ENCODE measurements at places on chromosomes 6 and 20. TPM values are rescaled to one million over a fixed set of nuclear protein-coding genes. Genes with fewer than 3 reads are reported as not detected.

DNA sequence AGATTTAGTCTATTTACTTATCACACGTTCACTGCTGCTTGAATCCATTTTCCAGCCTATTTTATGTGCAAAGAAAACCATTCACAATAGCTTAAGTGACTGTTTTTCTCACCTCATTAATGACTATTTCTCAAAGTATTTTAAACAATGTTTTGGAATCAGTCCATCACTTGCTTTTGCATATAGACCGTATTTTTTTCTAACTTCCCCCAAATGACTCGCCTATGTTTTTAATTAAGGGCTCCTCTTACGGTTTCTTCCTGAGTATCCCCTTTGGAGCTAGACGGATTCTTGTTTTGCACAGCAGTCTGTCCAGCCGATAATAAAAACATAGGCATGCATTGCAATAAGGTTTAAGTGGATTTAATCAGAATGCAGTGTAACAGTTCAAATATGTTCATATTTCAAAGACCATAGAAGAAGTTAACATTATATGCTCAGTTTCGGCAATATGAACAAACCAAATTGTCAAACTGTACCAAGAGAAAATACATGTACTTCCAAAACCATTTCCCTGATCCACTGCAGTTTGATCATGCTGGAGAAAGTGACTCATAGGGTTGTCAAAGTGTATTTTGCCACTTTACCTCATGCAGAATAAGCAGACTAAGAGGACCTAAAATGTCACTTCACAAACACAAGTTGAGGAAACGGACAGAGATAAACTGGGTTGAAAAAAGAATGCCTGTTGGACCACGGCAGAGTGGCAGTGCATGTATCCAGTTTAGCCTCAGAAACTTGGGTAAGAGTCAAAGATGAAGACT, 66.4 kb downstream of the HMGN3 start:
- DNase-seq, result no peak

DNA sequence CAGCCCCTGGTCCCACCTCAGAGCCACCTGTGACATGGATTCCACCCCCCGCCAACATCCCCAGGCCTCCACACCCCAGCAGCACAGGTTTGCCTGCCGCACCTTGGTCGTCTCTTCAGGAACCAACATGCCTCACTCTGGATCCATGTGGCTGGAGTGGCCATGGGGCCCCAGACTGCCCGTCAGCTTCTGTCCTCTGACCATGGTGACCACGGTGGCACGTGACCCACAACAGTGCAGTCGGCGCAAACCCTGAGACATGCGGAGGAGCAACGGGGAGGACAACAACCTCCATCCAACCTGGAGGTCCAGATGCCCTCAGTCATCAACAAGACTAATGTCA, 85.6 kb downstream of the ANKRD60 start:
- DNase-seq, result no peak

DNA sequence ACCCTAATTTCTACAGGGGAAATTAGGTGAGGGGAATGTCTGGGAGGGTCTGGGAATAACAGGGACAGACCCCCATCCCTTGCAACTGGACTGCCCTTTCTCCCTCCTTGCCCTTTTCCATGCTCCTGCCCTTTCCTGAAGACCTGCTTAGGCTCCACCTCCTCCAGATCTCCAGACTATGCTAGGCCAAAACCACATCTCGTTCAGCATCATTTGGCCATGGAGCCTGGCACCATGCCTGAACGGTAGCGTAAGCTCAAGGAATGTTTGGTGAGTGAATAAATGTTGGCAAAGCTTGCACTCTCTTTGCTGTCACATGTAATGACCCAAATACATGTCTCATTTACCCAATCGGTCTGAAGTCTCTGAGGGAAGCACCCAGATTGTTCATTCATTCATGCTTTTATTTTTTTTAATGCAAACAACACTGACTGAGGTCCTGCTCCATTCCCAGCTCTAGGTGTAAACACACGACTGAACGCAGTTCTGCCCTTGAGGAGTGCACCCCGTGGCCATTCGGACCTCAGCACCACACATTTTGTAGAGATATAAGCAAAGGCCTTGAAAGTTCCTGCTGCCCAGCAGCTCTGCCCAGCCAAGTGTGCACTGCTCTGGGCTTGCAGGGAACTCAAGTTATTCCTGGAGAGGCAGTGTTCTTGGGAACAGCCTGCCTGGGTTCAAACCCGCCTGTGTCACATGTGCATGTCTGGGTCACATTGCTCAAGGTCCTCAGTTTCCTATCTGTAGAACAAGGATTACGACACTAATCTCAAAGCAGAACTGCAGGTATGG, 1.1 kb upstream of the GRM4 start:
- DNase-seq, result no peak

- DNase-seq, result no peak
Measured at GRCh38 chr20:58723628-58723984, 31.0 kb downstream of the NPEPL1 start.

DNA sequence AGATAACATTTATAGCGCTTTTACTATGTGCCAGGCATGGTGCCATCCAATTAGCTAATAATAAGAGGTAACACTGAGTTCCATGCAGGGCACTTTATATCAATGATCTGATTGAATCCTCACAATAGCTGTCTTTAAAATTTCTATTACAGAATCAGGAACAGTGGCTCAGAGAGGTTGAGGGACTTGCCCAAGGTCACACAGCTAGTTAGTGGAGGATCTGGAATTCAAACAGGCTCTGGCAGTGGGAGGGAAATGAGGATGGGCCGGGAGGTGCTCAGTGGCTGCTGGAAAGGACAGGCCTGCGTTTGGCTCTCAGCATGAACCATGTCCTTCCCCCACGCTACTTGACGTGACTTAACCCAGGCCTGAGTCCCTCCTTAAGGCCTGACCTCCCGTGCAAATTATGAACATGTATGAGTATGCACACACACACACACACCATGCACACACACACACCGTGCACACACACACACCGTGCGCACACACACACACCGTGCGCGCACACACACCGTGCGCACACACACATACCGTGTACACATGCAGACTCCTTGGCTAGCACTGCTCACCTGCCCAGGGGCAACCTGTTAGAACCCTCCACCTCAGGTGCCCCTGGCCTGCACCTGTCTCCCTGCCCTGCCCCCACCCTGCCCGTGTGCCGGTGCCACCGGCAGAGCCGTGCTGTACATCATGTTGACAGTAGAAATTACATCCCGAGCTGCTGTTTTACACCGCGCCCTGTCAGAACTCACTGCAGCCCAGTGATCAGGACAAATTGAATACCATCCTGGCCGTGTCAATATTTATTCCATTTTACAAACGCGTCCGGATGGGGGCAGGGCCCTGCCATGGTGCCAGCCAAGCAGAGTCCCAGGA, 43.7 kb downstream of the CDH22 start:
- DNase-seq, result no peak

DNA sequence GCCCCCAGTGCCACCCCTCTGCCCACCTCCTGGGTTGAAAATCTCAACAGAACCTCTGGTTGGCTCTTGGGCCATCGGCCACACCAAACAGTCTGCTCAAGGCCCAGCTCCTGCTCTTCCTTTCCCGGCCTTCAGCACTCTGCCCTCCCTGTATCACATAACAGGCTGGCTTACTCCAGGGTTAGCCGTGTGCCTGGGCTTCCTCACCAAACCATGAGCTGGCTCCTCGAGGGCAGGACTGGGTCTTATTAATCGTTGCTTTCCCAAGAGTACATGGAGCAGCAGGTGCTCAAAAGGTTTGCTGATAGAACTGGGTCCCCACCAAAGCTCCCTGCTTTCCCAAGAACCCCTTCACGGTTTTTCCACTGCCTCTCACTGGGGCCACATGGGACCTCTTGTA, 12.7 kb upstream of the FAM83C start:
- DNase-seq, result no peak

DNA sequence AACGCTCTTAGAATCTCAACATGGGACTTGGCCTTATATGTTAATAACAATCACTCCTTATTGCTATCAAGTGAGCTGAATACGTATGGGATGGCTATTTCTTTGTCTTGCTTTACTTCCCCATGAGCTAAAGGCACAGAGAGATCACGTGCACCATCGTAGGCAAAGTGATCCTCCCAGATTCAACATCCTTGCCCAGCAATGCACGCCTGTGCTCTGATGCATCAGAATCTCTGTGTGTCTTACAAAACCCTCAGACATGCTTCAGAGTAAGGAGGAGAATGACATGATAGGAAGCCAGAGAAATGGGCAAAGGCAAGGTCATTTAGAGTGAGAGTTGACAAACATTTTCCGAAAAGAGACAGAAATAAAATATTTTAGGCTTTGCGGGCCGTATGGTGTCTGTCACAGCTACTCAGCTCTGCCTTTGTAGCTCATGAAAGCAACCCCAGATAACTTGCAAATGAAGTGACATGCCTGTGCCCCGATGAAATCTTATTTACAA, 277.6 kb upstream of the CDH4 start:
- no peak for DNase-seq

- DNase-seq, result no peak
Measured at GRCh38 chr20:20267685-20268370, 100.1 kb upstream of the INSM1 start.

DNA sequence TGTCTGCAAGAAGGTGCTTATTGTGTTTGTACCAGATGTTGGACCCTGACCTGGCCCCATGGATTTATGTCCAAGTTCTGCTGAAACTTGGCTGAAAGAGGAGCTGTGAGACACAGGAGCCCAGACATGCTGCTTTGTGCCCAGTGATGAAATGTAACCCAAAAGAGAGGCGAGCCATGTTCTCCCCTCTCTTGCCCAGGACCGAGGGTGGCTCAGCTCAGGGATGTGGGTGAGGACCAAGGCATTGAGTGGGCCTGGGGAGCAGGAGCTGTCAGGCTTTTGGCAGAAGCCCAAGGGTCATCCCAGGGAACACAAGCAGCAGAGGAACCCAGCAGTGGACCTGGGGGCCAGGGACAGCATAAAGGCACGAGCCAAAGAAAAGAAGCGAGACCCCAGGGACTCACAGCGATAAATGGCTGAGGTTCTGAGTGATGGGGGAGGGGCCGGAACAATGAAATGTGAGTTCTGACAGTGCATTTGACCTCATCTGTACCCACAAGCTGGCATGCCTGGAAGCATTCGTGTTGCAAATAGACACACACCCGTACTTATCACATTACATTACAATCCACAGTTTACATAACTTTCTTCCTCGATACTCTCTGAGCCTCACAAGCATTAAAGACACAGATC, 363.4 kb upstream of the JARID2 start:
- DNase-seq, result no peak

- no peak for DNase-seq
Measured at GRCh38 chr6:126531840-126532239, 191.9 kb downstream of the CENPW start.

GRCh38 chr20:49821381-49821780, 8.8 kb downstream of the SLC9A8 start:
- no peak for DNase-seq

GRCh38 chr6:10585209-10585845, 64.2 kb downstream of the GCNT2 start:
- no peak for DNase-seq

- no peak for DNase-seq
Measured at GRCh38 chr6:130367767-130368166, 1.9 kb downstream of the TMEM200A start.

GRCh38 chr6:43499028-43499815, 10.9 kb downstream of the LRRC73 start:
- no peak for DNase-seq

DNA sequence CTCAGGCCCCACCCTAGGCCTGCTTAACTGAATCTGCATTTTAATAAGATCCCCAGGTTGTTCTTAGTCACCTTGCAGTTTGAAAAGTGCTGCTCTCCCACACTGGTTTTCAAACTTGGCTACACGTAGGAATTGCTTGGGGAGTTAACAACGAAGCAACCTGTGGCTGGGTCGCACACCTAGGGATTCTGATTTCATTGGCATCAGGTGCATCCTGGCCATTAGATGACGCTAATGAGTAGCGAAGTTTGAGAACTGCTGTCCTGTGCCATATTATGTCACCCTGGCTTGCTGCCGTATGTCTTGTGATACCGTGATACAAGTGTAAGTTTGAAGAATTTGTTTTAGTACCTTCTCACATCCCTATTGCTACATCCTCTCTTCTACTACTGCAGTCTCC, 28.2 kb upstream of the FUCA2 start:
- no peak for DNase-seq

DNA sequence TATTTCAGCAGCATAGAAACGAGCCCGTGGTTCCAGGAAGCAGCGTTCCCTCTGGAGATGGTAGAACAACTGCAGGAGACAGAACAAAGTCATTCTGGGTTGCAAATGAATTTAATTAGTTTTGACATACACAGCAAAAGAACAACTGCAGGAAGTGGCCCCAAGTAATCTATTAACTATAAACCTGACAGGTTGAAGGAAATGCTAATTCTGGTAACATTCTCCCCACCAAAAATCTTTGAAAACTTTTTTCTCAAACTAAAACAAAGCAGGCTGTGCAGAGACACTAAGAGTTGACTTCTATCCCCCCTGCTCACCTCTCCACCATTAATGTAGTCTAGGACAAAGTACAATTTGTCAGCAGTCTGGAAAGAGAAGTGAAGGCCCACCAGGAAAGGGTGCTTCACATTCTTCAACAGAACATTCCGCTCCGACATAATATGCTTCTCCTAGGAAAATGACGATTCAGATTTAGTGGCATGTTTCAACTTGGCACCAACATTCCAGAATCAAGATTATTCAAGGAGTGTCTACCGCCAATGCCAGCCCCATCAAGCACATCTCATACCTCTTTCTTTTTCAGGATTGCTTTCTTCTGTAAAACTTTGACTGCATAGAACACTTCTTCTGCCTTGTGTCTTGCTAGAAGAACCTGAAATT, 120.4 kb upstream of the SLC2A12 start:
- no peak for DNase-seq

Gene TFAP2C
- not detected for total RNA-seq

Gene MUC21
- total RNA-seq, result not detected

Gene GHRH
- total RNA-seq, result not detected

Gene ANGPT4
- total RNA-seq, result not detected

Gene RSPO3
- total RNA-seq, result not detected

Gene TMEM244
- not detected for total RNA-seq

Data from activated naive CD8-positive, alpha-beta T cell treated with anti-CD3 and anti-CD28 coated beads for 36 hours (primary cell).